ENCODE measurements at places on chromosomes 4 and X.
A peak's percentile ranks its signal among the peaks of the same experiment; 100 is the strongest.

GRCh38 chrX:10636337-10636736 lies 16.0 kb upstream of the MID1 start:
- no peak for DNase-seq

DNA sequence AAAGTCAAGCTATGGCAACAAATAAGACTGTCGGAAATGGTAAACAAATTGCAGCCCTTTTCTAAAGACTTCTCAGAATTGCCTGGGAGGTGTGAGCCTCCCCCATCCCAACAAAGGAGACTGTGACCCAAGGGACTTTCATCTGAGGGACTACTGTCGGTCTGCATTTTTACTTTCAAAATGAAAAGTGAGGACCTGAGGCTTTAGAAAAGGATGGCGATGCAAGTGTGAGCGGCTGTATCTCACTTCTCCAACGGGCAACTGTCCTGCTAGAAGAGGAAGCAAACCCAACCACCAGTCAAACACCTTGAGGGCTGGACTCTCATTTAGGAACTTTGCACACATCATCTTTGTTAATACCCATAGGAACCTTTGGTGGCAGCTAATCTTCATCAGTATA lies 62.6 kb upstream of the CLNK start:
- no peak for DNase-seq

DNA sequence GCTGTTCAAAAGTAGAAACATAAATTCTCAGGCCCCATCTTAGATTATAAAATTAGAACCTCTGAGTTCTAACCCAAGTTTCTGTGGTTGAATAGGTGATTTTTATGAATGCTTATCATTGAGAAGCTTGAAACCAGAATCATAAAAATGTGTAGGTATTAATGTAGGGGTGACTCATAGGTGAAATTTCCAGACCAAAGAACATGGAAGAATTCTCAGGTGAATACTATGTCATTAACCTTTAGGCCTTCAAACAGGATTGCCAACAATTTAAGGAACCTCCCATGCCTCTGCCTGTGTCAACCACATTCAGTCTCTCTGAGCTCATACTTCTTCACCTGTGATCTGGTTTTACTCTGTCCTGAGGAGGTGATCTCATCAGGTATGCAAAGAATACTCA lies 177.8 kb downstream of the NPFFR2 start:
- no peak for DNase-seq

DNA sequence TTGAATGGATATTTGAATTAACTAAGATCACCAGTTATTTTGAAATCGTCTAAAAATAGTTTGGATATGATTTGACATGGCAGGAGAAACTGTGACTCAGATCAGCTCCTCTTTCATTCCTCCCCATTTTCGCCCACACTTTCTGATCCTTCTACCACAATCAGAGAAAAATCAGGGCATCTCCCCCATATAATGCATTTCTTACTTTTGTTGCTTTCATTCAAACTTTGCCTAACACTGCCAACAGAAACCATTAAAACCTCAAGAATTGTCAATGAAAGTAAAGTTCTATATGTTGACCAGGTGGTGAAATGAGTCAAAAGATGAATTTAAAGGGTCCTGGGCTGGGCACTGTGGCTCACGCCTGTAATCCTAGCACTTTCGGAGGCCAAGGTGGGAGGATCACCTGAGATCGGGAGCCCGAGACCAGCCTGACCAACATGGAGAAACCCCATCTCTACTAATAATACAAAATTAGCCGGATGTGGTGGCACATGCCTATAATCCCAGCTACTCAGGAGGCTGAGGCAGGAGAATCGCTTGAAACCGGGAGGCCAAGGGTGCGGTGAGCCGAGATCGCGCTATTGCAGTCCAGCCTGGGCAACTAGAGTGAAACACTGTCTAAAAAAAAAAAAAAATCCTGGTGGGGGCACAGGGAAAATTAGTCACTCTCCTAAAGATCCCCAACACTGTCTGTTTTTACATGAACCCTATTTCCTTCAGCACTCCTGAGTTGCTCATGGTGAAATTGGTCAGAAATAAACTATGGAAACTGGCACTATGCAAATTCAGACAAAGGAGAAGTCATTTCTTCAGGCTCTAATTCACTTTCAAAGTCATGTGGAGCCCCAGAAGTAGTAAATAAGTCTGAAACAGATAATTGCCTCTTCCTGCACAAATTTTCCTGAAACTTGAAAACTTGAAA lies 122.8 kb upstream of the NOCT start:
- DNase-seq = no peak

DNA sequence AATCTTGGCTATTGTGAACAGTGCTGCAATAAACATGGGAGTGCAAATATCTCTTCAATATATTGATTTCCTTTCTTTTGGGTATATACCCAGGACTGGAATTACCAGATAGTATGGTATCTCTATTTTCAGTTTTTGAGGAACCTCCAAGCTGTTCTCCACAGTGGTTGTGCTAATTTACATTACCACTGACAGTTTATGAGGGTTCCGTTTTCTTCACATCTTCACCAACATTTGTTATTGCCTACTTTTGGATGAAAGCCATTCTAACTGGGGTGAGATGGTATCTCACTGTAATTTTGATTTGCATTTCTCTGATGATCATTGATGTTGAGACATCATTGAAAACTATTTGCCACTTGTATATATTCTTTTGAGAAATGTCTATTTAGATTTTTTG lies 79.6 kb upstream of the ZNF827 start:
- DNase-seq = no peak

GRCh38 chrX:78437621-78438020 lies 110.2 kb upstream of the CYSLTR1 start:
- DNase-seq = no peak

DNA sequence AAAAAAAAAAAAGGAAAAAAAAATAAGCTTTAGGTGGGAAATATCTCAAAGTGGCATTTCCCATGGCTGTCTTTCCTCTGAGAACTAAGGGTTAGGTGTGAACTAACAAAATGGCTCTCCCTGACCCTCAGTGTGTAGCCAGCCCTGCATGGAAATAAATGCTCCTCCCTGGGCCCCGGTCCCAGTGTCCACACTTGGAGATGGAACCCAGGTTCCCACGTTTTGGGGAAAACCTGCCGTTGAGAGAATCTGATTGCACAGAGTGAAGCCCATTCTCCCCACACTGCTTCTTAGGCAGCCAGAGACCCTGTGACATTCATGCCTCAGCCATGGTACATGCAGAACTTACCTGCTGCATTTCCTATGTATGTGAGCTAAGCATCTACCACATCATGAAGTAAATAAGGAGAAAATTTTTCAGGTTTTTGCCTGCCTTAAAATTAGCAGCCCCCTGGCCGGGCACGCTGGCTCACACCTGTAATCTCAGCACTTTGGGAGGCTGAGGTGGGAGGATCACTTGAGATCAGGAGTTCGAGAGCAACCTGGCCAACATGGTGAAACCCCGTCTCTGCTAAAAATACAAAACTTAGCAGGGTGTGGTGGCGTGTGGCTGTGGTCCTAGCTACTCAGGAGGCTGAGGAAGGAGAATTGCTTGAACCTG lies 34.5 kb downstream of the HTT-AS start:
- DNase-seq = no peak

GRCh38 chrX:69503228-69503781 lies 821 bp upstream of the NALF2 start:
- DNase-seq = no peak

- no peak for DNase-seq
These were observed 161.0 kb downstream of the CPEB2 start for GRCh38 chr4:15163284-15163645.

DNA sequence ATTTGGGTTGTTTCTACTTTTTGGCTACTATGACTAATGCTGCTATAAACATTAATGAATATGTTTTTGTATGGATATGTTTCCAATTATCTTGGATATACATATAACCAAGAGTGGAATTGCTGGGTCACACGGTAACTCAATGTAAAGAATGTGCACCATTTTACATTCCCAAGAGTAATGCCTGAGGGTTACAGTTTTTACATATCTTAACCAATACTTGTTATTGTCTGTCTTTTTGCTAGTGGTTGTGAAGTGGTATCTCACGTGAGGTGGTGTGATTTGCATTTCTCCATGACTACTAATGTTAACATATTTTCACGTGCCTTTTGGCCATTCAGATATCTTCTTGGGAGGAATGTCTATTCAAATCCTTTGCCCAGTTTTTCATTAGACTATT lies 200.3 kb upstream of the MAB21L2 start:
- no peak for DNase-seq

DNA sequence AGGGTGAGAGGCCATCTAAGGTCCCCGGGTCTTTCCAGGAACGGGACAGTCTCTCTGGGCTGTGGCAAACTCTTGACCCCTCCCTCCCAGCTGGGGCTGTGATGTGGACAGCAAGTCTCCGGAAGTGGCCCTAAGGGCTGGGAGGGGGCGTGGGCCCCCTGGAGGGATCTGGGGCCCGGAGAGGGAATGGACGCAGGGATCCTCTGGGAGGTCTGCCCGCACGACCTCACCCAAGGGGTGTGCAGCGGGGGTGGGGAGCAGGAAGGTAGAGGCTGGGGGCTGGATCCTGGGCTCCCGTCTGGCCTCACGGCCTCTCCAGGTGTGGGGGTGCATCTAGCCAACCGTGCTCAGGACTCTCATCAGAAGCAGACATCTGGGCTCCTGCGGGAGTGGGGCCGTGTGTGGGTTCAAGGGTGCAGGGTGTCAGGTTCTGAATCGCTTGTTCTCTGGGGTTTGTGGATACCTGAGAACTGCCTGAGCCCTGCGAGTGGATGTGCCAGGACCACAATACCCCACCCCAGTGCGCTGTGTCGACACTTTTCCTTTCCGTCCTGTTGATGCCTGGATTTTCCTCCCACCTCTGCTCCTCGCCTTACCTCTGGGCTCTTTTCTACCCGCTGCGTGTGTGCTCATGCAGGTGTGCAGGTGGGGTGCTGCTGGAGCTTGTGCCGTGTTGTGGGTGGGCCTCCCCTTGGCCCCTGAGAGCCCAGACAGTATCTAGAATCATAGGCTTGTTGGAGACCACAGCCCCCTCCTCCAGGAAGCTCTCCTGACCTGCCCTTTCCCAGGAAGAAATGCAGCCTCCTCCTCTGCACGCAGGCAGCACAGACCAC lies 915 bp downstream of the CPZ start:
- DNase-seq = no peak

DNA sequence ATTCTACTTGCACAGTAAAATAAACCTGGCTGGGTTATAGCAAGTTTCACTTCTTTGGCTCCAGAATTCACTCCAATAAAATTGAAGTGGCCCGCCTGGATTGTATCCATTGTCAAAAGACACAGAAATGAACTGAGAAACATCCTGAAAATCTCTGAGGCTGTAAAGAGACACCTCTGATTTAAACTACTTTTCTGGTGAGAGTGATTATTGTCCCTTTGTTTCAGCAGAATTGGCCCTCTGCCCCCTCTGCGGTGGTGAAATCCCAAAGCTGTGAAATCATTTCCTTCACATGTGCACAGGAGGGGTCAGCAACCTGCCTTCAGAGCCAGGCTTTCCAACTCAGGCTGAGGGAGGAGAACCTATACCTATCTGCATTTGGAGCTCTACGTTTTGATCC lies 23.0 kb downstream of the GAB3 start:
- no peak for DNase-seq

DNA sequence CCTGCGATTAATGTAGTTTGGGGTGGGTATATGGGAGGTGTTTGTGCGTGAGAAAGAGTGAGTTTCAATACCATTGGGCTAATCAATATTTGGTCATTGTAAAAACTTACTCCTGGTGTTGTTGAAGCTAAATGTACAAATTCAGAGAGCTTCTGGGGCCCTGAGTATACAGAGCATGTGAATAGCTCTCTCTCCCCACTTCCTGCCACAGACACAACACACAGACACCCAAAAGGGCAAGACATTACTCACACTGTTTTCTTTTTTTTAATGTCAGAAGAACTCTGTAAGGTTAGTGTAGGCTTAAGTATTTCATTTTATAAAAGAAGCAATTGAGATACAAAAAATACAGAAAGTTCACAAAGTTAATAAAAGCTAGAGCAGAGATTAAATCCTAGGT lies 151.3 kb upstream of the KCNIP4 start:
- DNase-seq = no peak

- DNase-seq = no peak
These were observed 35.8 kb downstream of the SPANXD start for GRCh38 chrX:141662781-141663180.

DNA sequence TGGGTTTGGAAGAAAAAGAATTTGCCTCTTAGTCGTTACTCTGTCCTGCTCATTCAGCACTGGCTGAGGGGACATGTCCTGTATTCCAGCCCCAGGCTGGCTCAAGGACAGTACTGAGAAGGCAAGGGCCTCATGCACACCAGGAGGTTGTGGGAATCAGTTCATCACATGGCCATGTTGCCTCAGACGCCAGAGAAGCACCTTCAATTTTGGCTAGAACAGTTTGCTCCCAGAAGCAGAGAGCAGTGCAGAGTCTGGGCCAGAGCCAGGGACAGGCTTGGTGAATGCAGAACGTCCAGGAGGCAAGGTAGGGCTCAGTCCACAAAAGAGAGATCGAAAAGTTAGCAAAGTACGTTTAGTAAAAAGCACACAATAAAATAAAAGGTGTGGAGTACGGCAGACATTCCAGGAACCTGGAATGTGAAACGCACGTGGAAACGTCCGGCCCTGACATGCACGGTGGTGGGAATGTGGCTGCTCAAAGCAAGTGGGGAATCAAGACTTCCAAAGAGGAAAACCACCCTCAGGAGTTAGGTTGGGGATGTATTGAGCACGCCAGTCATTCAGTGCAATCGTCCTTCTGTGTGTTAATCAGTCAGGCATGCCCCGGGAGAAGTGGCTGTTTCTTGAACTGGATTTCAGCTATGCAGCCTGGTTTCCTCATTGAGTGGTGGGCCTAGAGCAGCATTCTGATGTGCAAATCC lies 1.2 kb upstream of the SLC2A9 start:
- DNase-seq = no peak

GRCh38 chrX:41085878-41086626 lies 807 bp downstream of the USP9X start:
- peak; percentile 28 for DNase-seq

DNA sequence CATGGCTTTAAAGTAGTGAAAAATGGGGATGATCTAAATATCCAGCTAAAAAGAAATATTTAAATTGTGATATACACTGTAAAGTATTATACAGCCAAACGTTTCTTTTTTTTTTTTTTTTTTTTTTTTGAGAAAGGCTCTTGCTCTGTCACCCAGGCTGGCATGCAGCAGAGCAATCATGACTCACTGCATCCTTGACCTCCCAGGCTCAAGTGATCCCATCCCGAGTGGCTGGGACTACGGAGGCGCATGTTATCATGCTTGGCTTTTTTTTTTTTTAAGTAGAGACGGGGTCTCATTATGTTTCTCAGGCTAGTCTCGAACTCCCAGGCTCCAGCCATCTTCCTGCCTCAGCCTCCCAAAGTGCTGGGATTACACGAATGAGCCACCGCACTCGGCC lies 17.1 kb downstream of the SMIM14 start:
- DNase-seq = no peak

GRCh38 chrX:104284507-104284906 lies 29.8 kb upstream of the ESX1 start:
- DNase-seq = no peak

- DNase-seq = no peak
These were observed 764.4 kb upstream of the PCDH10 start for GRCh38 chr4:132384709-132385108.

GRCh38 chr4:152109531-152110509 lies 349.0 kb upstream of the GATB start:
- DNase-seq = no peak

All from activated T-helper 9 cell treated with anti-CD3 and anti-CD28 coated beads, Interleukin-2, amount 50 U/mL, for 16 hours (primary cell).